Fibroblast of skin of left quadriceps (primary cell): ENCODE measurements at places on chromosomes 7 and 10.
A peak's percentile ranks its signal among the peaks of the same experiment; 100 is the strongest.

DNA sequence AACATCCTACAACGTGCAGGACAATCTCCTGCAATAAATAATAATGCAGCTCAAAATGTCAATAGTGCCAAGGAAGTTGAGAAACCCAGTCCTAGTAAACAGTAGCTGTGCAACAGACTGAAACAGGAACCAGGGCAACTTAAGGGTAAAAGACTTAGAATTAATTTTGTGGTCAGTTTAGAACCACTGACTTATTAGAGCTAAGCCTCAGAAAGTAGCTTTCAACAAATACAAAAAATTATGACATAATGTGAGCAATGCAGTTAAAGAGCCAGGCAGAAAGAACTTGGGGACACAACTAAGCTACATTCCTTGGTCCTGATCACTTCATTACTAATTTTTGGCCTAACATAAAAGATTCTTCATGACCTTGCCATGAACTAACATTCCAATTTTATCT, 195.4 kb downstream of the MACC1 start:
- peak; percentile 8 for DNase-seq

DNA sequence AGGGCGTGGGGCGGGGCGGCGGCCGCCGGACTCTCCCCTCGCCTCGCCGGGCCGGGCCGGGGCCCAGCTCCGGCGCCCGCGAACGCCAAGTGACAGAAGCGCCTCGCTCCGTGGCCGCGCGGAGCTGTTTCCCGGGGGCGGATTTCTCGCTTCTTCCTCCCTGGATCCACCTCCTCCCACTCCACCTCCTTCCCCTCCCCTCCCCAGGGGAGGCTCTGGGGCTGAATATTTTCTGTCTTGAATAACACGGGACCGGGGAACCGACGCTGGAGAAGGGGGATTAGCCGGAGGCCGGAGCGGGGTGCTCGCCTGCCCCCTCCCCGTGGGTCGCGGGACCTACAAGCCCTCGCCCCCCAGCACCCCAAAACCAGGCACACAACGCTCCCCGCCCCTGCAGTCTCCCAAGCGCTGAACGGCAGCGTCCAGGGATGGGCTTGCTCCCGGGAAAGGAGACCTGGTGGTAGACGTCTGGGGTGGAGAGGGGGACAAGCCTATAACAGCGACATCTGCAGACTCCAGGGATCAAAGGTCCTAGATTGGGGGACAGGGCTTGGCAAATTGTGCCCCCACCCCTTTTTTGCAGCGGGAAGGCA, at the start of gene ARHGAP21:
Gene ARHGAP21, minus strand, starts transcription at position 100 of the 593 bp plus-strand sequence. CDS start 1,988 bp downstream, outside the sequence.
- peak; percentile 71 for DNase-seq

- DNase-seq: no peak
Measured at GRCh38 chr7:43583424-43584194, 701 bp downstream of the STK17A start.

DNA sequence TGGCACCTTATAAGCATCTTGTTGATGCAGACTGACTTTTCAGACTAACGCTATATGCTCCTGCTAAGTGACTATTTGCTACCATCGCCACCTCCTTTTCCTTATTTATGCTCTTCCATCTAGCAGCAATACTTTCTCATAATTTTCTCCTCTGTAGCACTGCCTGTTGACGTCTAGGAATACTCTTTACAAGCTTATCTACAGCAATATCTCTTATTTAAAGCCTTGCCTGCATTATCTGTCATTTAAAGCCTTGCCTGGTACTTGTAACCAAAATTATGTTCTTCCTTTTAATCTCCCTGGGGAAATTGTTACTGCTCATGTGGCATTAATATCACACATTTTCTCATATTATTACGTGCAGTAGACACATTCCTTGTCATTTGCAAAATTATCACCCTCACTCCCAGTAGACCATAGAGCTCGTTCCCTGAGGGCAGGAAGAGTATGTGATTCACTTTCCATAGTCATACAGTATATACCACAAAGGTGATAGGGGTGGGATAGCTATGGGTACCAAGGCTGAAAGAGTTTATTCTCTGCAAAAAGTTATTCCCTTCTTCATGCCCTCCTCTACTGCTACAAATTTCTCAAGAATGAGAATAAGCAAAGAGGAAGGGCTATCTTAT, 359.7 kb upstream of the PCDH15 start:
- no peak for DNase-seq

DNA sequence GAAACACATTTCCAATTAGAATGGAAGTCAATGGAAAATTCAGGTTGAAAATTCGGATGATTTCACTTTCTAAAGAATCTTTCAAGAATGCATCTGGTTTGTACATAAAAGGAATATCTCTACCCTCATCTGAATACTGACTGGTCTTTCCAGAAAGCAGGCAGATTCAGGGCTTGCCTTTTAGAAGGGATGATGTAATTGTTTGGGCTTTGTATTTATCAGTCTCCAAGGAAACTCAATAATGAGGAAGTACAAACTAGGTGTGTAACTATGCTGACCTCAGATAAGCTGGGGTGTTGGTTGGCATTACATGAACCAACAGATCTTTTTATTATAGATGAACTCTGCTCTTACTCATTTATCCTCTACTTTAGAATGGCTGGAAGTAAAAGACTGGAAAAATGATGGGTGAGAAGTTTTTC, 24.1 kb downstream of the PDLIM1 start:
- DNase-seq: peak; percentile 46

DNA sequence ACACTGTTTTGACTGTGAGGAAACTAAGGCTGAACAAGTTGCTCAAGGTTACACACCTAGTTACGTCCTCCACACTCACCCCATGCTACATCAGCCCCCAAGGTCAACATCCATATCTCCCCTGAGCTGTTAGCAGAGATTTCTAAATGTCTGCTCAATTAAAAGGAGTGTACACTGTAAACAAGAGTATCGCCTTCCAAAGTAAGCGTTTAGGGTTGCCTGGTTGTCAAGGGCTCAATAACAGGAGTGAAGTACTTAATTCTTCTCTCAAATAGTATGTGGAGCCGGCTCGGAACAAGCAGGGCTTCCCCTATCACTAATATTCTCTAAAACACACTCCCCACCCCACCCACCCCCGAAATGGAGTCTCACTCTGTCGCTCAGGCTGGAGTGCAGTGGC, 412.8 kb upstream of the GALNT17 start:
- DNase-seq: no peak
